ENCODE measurements at places on chromosomes 6 and 20.

DNA sequence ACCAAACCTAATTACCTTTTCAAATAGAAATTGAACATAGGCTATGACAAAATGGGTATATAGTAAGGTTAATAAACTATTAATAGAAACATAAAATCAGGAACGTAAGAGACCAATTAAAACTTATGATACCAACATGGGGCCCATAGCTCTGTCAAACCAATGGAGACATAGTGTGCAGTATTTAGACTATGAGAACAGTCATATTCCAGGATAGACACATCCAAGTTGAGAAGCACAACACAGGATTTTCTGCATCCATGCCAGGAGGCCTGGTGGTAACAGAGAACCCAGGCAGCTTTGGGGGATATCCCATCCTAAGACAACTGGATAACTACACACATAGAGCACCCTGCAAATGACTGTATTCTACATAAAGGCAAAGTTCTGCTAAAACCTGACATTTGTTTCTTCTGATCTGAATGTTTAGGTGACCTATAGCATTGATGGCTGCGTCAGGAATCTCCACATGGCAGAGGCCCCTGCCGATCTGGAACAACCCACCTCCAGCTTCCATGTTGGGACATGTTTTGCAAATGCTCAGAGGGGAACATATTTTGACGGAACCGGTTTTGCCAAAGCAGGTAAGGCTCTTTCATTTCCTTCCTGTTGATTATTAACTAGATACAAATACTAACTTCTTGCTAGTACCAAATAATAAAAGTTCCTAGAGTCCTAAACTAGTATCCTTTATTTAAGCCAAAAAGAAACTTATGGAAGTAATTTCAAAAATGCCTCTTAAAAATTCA lies 202.7 kb downstream of the ARHGAP18 start:
- no peak for DNase-seq

GRCh38 chr20:58102261-58102660 lies 126.2 kb downstream of the ANKRD60 start:
- no peak for DNase-seq

GRCh38 chr6:135094403-135094821 lies 39.8 kb upstream of the HBS1L start:
- no peak for DNase-seq

- no peak for DNase-seq
Measured at GRCh38 chr20:52569201-52569600, 377.6 kb upstream of the ZFP64 start.

GRCh38 chr6:151452750-151453427 lies 963 bp upstream of the RMND1 start:
- DNase-seq: no peak

All from stimulated activated CD4-positive, alpha-beta T cell treated with anti-CD3 and anti-CD28 coated beads, Interleukin-1b, Interleukin-23, amount 100 ng/mL, for 1 hour (primary cell).